ENCODE measurements at places on chromosomes 6 and 20. TPM values are rescaled to one million over a fixed set of nuclear protein-coding genes. Genes with fewer than 3 reads are reported as not detected.

MEI4 gene
- 0.52 TPM for total RNA-seq

RPS18 gene
- 950 TPM for total RNA-seq

GMPR gene
- 126 TPM for total RNA-seq

GPR31 gene
- not detected for total RNA-seq

LGSN gene
- total RNA-seq, result not detected

TLDC2 gene
- total RNA-seq, result not detected

CUTA gene
- total RNA-seq, result 107 TPM

BCAS1 gene
- not detected for total RNA-seq

ASIP gene
- 32.6 TPM for total RNA-seq

TFEB gene
- total RNA-seq, result 39.9 TPM

BPI gene
- not detected for total RNA-seq

SEL1L2 gene
- 1.4 TPM for total RNA-seq

IFT52 gene
- total RNA-seq, result 6.6 TPM

SNX21 gene
- 24.7 TPM for total RNA-seq

SAMD10 gene
- total RNA-seq, result 5.6 TPM

NEURL2 gene
- total RNA-seq, result 7.6 TPM

TBXT gene
- total RNA-seq, result not detected

BFSP1 gene
- 0.66 TPM for total RNA-seq

SLC22A16 gene
- total RNA-seq, result not detected

NAPB gene
- total RNA-seq, result 5.2 TPM

NR2E1 gene
- total RNA-seq, result not detected

ENPP1 gene
- total RNA-seq, result 2.9 TPM

IMPG1 gene
- not detected for total RNA-seq

TPX2 gene
- 0.71 TPM for total RNA-seq

PI16 gene
- total RNA-seq, result 25.9 TPM

RAD21L1 gene
- not detected for total RNA-seq

HLA-DOA gene
- 1.8 TPM for total RNA-seq

PTGIS gene
- 26.3 TPM for total RNA-seq

DYNLT2 gene
- total RNA-seq, result 0.66 TPM

SRMS gene
- not detected for total RNA-seq

VGLL2 gene
- total RNA-seq, result 2.4 TPM

FAM210B gene
- total RNA-seq, result 52.7 TPM

COL11A2 gene
- 1.3 TPM for total RNA-seq

PNLDC1 gene
- 0.33 TPM for total RNA-seq

PARD6B gene
- total RNA-seq, result 3.4 TPM

HTR1E gene
- total RNA-seq, result not detected

CAGE1 gene
- not detected for total RNA-seq

GHRH gene
- total RNA-seq, result 0.93 TPM

SLA2 gene
- total RNA-seq, result 0.19 TPM

HNF4A gene
- total RNA-seq, result not detected

TFAP2D gene
- not detected for total RNA-seq

RAET1E gene
- 0.19 TPM for total RNA-seq

MYL9 gene
- 1,345 TPM for total RNA-seq

SERPINB1 gene
- 23.4 TPM for total RNA-seq

L3MBTL3 gene
- 3.2 TPM for total RNA-seq

PTCHD4 gene
- 1.0 TPM for total RNA-seq

FILIP1 gene
- 173 TPM for total RNA-seq

BMP2 gene
- 2.4 TPM for total RNA-seq

MUC22 gene
- 0.08 TPM for total RNA-seq

FRMD1 gene
- total RNA-seq, result 0.16 TPM

F13A1 gene
- 93.1 TPM for total RNA-seq

GPSM3 gene
- total RNA-seq, result 5.0 TPM

RBPJL gene
- not detected for total RNA-seq

RCAN2 gene
- total RNA-seq, result 312 TPM

GPR6 gene
- not detected for total RNA-seq

NMBR gene
- total RNA-seq, result not detected

CRISP3 gene
- total RNA-seq, result not detected

Data from left ventricle myocardium inferior (tissue), 1 donor.